Neural crest cell (in vitro differentiated cells): ENCODE measurements at places on chromosomes 1 and 21. TPM values are rescaled to one million over a fixed set of nuclear protein-coding genes. Genes with fewer than 3 reads are reported as not detected.

The SPRR2B gene
- total RNA-seq: not detected in 2 replicates

The VASH2 gene
- 8.7 and 10.3 TPM in 2 replicates for total RNA-seq

DNA sequence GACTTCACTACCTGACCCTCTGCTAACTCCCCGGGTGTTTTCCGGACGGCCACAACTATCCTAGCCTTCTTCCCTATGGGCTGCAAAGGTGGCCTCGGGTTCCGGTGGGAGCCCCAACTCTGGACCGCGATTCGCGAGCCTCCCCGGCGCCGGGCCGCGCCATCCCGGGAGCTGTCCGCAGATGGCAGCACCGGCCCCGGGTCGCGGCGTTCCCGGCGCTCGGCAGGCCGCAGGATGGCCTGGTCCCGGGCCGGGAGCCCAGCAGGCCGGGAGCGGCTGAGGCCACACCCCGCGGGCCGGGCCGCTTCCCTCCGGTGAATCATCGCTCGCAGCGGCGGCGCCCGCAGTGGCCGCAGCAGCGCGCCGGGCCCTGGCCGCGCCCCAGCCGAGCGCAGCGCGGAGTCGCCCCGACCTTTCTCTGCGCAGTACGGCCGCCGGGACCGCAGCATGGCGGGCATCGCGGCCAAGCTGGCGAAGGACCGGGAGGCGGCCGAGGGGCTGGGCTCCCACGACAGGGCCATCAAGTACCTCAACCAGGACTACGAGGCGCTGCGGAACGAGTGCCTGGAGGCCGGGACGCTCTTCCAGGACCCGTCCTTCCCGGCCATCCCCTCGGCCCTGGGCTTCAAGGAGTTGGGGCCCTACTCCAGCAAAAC is at the start of gene CAPN2:
CAPN2 (plus strand) TSS at position 346 of the 656 bp plus-strand sequence; CDS start at position 448, 102 bp downstream.
- H3K4me3 ChIP-seq: peak within 1 kb of the TSS; percentile 96
- H3K27ac ChIP-seq: peak within 1 kb of the TSS; percentile 96
- DNase-seq: peak; percentile 60

DNA sequence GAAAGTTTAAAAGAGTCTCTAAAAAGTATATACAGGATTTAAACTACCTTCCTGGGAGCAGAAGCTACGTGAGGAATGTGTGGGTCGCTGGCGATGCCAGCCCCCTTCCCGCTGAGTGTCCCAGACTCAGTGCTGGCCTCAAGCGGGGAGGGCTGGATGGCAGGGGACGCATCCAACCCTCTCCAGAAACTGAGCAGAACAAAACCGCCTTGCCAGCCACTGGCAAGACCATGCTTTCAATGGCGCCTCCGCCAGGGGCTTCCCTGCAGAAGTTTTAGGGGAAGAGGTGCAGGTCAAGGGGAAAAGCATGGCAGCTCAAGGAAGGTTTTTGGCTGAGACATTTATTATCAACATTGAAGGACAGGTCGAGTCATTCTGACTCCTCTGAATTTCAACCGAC is 26.1 kb downstream of the NADK start:
- peak overlapping the region; percentile 50 for H3K27ac ChIP-seq
- H3K4me1 ChIP-seq: peaks cover 9% of the 10 kb centered on the region
- DNase-seq: no peak
- H3K27me3 ChIP-seq: no peaks in the 10 kb centered on the region
- H3K4me3 ChIP-seq: no peak overlapping the region

DNA sequence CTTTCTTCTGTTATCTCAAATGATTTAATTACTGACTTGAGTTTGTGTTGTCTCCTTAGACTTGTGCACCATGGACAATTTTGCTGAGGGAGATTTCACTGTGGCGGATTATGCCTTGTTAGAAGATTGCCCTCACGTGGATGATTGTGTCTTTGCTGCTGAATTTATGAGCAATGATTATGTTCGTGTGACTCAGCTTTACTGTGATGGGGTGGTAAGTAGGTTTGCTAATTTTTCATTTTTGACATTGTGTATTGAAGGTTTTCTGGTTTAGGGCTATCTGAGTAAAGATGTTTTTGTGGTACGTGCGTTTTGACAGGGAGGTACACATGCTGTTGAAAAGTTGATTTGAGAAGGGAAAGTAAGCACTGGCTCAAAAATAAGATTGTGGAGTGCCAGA is 14.1 kb downstream of the TTC3 start:
- no peak for DNase-seq
- H3K27me3 ChIP-seq: no peaks in the 10 kb centered on the region
- peaks cover 6% of the 10 kb centered on the region for H3K4me1 ChIP-seq
- no peak overlapping the region for H3K27ac ChIP-seq
- H3K36me3 ChIP-seq: peaks cover 5% of the 10 kb centered on the region
- H3K4me3 ChIP-seq: no peak overlapping the region

The NBPF6 gene
- not detected in 2 replicates for total RNA-seq
